Activated CD8-positive, alpha-beta T cell treated with anti-CD3 and anti-CD28 coated beads for 36 hours (primary cell): ENCODE measurements at places on chromosomes 13 and 19.

DNA sequence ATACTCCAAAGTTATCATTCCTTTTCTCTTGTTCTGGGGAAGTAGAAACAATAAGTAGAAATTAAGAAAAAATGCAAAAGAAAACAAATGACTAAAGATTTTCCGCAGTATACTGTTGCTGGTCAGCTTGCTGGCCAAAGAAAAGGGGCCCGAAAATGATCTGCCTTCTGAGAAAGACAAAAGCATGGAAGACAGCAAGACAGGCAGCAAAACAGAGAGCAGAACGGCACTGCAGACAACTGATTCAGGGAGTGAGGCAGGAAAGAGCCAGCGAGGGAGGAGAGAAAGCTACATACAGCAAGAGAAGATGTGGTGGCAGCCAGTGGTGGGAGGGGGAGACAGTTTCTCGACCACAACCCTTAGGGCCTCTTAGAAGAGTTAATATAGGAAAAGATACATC lies 5.3 kb upstream of the DOCK9 start:
- DNase-seq = peak; percentile 42

DNA sequence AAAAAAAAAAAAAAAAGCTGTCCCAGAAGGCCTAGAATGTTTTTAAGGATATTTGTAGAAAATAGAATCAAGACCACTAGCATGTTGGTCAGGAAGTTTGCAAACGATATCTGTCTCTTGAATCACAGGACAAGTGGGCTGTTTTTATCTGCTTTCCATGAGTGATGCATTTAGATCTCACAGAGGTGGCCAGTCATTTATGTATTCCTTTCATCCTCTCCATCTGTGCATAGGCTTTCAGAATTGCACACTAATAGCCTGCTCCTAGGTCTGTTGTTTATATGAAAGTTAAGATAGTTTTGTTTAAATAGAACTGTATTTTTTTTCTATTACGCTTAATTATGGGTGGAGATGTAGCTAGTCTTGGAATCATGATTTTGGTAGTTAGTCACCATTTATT lies 289.5 kb downstream of the SHISA2 start:
- DNase-seq = no peak

DNA sequence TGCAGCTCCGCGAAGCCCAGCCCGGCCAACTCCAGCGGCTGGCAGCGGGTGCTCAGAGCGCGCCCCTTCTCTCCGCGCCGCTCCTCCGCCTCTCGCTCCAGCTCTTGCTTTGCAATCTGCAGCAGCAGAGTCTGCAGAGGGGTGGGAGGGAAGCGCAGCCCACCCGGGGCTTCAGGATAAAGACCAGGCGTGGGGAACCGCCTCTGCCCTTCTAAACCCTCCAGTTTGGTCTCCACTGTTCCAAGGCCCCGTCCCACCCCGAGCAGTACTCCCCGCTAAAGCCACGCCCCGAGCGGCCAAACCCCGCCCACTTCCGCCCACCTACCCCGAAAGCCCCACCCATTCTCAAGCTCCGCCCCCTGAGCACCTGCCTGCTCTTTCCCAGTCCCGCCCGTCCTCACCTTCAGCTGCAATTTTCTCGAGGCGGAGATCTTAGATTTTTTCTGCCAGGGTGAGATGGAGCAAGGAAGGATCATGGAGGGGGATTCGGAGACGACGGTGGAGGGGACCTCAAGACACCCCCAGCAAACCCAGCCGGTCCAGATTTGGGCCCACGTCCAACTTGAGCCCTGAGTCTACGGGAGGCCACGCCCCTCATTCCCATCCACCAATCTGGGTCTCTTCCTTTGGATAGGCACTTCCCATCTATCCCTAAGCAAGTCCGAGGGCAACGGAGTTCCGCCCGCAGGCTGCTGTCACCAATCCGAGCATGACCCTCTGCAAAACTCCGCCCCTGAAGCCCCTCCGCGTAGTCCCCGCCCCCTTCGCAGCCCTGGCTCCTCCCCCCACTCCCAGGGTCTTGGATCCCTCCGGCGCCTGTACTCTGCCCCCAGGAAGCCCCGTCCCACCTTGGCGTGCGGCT lies 1.1 kb downstream of the TNNI3 start:
- DNase-seq = peak; percentile 62

GRCh38 chr19:33780746-33781145 lies 15.9 kb upstream of the KCTD15 start:
- no peak for DNase-seq

DNA sequence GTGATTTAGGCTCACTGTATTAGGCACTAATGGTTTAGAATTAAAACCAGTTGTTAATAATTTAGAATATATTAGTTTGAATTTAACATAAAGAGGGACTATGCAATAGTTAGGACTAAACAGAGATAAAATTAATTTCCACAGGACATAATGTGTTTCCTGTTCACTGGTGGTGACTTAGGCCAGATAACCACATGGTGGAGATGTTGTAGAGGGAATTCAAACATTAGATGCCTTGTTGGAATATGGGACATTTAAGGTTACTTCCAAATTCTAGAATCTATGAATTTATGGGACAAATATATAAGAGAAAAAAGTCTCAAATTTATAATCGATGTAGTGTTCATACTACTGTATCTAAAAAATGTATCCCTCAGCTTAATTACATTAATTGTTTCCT lies 615.5 kb upstream of the KLHL1 start:
- DNase-seq = no peak

DNA sequence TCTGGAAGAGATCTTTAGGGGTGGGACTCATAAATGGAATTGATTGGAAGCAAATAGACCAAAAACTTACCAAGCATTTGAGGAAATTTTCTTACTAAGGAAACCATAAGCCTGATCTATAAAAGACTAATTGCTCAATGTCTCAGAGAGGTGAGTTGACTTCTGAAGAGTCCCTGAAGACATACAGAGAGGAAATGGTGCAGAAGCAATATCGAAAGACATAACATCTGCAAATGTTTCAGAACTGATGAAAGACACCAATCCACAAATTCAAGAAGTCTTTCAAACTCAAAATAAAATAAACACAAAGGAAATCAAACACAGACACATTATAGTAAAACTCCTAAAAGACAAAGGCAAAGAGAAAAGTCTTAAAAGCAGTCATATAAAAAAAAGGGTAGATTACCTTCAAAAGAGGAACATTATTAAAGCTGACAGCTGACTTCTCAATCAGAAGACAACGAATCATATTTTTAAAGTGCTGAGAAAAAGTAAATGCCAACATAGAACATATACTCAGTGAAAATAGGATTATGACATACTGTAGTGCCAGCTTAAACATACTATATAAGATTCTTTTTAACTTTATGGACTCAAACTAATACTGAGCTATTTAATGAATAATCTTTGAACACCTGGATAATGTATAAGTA lies 45.4 kb upstream of the CALM3 start:
- DNase-seq = no peak

DNA sequence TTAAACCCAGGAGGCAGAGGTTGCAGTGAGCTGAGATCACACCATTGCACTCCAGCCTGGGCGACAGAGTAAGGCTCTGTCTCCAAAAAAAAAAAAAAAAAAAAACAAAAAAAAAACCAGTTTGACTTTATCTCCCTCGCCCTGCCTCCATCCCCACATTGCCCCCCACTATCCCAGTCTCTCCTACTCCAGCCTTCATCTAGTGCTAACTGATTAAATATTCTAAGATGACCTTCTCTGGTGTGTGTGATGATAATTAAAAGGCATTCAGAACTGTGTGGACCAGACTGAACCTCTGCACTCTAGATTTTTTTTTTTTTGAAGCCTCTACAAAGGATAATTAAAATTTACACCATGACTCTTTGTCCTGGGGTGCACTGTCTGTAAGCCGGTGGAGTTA lies 6.0 kb upstream of the DLL3 start:
- DNase-seq = no peak

GRCh38 chr13:53499576-53500133 lies 471.0 kb downstream of the OLFM4 start:
- DNase-seq = no peak

GRCh38 chr19:48989701-48990291 lies 3.3 kb downstream of the GYS1 start:
- no peak for DNase-seq

DNA sequence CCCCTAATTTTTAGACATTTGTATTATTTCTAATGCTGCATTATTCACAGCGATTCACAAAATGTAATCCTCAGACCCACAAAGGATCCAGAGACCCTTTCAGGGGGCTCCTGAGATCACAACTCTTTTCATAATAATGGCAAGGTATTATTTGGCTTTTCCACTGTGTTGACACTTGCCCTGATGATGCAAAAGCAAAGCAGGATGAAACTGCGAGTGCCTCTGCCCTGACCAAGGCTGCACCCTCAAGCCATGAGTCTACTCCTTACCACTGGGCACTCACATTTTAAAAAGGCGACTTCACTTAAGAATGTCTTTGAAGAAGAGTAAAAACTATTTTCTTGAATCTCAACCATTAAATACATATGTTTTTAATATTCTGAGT lies 11.4 kb downstream of the ELF1 start:
- DNase-seq = no peak

- peak; percentile 66 for DNase-seq
These were observed 192.8 kb upstream of the TSC22D1 start for GRCh38 chr13:44768775-44769581.

DNA sequence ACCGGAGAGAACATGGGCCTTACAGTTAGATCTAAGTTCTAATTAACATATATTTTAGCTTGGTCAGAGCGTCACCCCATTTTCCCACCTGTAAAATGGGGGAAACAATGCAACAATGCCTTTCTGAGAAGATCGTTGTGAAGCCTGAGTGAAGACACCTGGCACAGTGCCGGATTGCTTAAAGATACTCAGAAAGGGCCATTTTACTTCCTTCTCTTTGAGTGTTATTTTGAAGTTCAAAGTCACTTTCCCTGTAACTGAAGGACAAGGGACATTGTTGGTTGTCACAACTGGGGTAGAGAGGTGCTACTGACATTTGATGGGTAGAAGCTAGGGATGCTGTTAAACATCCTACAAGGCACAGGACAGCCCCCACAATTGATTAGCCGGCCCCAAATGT lies 28.1 kb downstream of the HSPH1 start:
- DNase-seq = peak; percentile 10
